ENCODE measurements at places on chromosomes 5 and 9.
A peak's percentile ranks its signal among the peaks of the same experiment; 100 is the strongest.

DNA sequence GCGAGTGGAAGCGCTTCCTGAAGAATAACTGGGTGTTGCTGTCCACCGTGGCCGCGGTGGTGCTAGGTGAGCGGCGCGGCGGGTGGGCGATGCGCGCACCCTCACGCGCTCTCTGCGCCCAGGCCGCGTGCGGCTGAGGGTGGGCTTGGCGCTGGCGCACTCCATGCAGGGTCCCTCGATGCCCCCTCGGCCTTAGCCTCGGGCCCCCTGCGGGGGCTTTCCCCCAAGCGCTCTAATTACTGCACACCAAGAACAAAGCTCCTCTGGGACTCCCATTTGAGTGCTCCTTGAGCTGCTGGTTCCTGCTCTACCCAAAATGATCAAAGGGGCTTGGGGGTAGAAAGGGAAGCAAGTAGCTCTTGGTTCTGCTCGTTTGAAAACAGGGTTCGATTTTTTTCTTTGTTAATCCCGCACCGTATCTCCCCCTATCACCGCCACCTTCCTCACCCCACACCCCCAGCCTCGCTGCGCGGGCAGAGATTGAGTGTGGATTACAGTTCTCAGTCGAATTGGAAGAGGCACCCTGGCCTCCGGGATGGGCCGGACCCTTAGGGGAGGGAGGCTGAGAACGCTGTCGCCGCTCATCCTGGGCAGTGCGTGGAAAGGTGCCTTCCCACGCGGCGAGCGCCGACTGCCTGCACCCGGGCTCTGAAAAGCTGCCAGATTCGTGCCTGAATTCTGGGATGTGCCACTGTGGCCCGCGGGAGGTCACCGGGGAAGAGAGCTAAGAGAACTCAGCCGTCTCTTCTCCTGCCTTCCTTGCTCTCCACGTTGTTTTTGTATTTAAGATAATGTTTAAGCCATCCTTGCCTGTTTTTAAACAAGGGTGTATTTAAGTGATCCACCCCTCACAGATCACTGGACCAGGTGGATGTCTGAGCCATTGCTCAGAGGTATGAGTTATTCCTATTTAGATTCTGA is 697 bp downstream of the SLC1A1 start:
- DNase-seq = no peak

DNA sequence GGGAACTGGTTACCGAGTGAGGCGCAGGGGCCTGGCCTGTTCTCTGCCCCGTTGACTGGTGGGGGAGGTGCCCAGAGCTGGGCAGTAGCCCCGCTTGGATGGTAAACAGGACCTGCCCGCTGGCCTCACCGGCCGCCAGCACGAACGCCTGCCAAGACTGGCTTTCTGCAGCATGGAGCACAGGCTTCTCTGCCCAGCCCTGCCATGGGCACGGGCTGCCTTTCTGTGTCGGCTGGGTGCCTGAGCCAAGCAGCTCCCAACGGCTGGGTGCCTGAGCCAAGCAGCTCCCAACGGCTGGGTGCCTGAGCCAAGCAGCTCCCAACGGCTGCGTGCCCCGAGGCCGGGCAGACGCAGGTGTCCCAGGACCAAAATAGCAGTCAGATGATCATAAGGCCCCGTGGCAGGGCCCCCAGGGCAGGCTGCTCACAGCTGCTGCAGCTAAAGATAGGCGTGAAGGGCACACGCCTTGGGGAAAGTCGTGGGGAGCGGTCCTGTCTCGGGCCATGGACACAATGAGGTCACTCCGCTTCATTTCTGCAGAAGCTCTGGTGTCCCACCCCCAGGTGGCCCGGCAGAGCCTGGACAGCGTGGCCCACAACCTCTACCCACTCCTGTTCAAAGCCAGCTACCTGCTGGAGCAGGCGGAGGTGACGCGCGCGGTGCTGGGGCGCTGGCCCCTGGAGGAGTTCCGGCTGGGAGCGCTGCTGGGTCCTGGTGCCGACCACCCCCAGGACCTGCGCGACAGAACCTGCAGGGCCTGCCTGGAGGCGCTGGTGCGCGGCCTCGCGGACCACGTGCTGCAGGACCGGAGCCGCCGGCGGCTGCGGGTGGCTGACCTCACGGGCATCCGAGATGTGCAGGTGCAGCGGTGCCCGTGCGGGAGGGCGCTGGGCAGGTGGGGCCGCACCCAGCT is at the start of gene LRRC14B:
LRRC14B (plus strand) TSS at position 460 of the 913 bp plus-strand sequence; CDS start at position 504, 44 bp downstream.
- DNase-seq = no peak

GRCh38 chr9:136451221-136451877 is 11.7 kb upstream of the INPP5E start:
- no peak for DNase-seq

DNA sequence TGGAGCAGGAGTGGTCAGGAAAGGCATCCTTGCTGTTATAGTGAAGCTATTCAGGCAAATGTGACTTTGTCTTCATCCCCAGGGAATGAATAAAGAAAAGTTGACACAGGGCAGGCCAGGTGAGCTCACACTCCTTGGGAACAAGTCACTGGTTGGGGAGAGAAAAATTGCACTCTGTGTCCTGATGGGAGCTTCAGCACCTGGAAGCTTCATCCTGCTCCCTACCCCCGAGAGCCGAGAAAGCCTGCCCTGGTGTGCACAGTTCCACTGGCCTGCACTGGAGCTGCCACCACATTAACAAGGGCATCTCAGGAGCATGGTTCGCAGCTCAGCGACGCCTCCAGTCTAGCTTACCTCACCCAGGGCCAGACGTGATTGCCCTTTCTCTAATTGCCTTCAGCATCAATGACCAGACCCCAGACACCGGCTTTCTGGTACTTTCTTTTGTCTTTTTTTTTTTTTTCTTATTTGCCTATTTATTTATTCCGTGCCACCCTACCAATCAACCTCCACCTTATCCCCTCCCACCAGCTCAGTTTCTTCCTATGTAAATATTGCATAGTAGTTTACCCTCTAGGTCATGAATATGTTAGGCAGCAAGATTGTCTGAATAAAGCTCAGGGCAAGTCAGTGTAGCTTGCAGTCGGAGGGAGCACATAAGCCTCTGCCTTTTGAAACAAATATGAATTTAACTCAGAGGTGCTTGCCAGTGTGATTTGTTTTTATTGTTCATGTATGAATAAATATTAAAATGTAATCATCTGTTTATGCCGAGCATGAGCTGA is 87.4 kb downstream of the DOCK2 start:
- no peak for DNase-seq

DNA sequence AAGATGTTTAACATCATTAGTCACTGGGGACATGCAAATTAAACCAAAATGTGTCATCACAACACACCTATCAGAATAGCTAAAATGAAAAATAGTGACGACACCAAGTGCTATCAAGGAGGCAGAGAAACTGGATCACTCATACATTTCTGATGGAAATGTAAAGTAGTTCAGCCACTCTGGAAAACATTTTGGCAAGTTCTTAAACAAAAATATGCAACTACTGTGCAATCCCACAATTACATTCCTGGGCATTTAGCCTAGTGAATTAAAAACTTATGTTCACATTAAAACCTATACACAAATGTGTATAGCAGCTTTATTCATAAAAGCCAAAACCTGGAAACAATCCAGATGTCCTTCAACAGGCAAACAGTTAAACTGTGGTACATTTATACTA is 53.1 kb downstream of the SVEP1 start:
- DNase-seq = no peak

- DNase-seq = no peak
Observed at GRCh38 chr5:112857866-112858265, 3.2 kb upstream of the SRP19 start.

- peak; percentile 84 for DNase-seq
Observed at GRCh38 chr5:61625681-61626621, 293.9 kb downstream of the ZSWIM6 start.

DNA sequence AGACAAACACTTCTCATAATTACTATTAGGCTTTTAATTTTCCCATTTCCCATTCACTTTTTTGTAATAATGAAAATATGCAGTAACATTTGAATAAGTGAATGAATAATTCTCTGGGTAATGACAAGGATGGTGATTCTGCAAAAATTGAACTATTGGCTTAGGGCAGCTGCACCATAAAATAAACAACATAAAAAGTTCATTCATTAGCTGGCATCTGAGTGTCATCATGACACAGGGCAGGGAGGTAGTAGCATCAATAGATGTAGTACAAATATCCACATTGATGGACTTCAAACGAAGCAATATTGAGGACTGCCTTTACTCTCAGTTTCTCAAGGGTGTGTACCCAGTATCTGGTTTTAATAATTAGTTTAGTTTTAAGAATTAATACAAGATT is 4.9 kb downstream of the MEGF10 start:
- no peak for DNase-seq

- DNase-seq = no peak
Observed at GRCh38 chr5:34930870-34931269, 1.5 kb downstream of the DNAJC21 start.

DNA sequence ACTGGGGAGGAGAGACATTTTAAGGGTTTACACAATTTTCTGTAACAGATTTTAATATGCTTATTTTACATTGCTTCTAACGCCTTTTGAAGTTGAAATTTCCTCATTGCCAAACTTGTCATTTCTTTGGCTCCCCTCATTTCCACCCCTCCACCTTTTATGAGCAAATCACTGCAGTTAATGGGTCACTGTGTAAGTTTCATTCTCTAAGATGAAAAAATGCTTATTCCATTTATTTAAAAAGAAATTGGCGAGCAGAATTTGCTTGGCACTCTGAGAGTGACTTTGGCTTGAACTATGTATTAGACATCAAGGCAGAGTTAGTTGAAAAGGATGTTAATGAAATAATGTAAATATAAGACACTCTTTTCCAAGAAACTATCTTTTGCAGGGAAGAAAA is 66.6 kb downstream of the ITGA1 start:
- no peak for DNase-seq

DNA sequence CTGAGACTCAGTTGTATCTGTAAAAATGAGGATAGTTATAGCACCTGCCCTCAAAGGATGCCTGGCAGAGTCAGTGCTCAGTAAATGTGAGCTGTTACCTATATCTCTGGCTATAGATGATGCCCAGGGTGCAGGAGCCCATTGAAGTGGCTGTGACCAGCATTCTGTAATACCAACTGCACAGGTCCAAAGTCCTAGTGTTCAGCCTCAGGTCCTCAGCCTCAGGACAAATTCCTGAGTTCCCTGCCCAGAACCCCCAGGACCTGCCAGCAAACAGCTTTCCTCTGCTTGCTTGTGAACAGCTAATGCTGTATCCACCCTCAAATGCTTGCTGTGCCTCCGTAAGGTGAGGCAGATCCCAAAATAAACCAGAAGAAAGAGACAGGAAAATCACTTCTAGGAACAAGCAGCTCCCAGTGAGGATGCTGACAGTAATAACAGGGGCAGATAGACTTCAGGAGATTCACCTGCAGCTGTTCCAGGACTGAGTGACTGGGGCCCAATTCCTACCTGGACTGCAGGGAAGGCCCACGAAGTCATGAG is 80.8 kb downstream of the SIL1 start:
- DNase-seq = no peak

DNA sequence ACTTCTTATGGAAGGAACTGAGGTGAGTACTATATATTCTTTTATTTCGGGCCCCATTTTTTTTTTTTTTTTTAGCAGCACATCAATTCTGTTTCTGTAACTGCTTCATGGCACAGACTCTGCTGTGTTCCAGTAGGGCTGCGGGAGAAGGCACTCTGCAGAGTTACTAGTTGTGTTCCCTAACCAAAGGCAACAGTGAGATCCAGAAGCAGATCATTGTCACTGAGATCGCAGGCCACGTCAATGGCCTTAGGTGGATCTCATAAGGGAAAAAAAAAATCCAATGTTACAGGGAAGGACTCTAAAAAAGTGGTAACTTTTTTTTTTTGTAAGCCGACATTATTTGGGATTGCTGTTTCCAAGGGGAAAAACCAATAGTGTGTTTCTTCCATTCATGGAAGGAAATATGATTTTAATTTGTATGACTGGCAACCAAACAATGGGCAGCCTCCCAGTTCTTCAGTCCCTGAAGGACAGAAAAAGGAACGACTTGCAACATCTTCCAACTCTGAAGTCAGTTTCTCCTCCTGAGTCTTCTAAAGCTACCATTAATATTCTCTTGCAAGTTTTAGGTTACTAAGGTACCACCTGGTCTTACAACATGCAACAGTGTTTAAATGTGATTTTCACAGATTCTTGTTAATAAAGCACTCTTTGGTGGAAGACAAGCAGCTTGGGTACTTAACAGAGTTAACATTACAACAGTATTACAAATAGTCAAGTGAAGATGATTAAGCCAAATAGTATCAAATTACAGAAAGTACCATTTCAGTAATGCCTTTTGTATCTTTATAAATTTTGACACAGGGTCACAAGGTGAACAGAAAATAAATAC is 52.8 kb downstream of the HABP4 start:
- DNase-seq = no peak

- no peak for DNase-seq
Observed at GRCh38 chr5:73176250-73176649, 3.3 kb downstream of the TMEM174 start.

DNA sequence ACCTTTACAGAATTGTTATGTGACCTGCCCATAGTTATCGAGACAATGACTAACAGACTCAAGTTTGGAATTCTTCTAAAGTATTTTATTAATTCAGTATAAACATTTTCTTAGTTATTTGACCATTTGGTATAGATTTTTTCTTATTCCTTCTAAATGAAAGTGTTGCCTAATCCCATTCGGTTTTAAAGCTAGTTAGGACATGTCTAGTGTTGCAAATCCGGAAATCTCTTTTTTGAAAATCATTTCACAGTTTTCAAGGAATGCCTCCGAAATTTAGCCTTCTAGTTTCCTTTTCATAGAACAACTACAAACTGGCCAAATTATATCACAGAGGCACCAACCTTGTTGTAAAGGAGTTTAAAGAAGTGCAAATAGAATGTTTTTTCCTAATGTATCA is 171.8 kb downstream of the XRCC4 start:
- no peak for DNase-seq

DNA sequence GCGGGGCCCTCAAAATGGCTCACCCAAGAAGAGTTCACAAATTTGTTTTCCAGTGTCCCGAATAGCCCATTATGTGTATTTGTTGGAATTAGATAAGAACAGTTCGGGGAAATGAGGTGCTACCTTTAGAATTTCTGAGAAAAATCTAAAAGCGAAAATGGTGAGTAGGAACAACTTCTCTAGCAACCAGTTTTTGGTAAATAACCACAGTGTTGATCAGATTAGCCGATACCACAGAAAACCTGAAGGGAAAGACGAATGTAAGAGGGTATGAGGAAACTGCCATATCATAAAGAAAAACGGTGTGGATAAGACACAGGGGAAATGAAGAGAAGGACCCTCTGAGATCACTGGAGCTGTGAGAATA is 31.0 kb downstream of the ADAM19 start:
- DNase-seq = no peak

- no peak for DNase-seq
Observed at GRCh38 chr9:132875159-132875558, 2.9 kb downstream of the AK8 start.

Data from ureter (tissue), 1 donor.